Melanocyte of skin (primary cell): ENCODE measurements at places on chromosomes 4 and X. TPM values are rescaled to one million over a fixed set of nuclear protein-coding genes. Genes with fewer than 3 reads are reported as not detected.

Gene TLR6
- 5.0 and 12.2 TPM in 2 replicates for total RNA-seq

Gene FRMD7
- under 0.01 TPM in 1 of 2 replicates, not detected in the other for total RNA-seq

Gene STK26
- 20.8 and 22.3 TPM in 2 replicates for total RNA-seq

Gene MTMR8
- total RNA-seq = 0.93 and 1.7 TPM in 2 replicates

Gene CXCL11
- total RNA-seq = 0.62 and 1.7 TPM in 2 replicates

Gene ZNF157
- not detected in 2 replicates for total RNA-seq

Gene FHIP1A
- 0.15 TPM in 1 of 2 replicates, not detected in the other for total RNA-seq

Gene GLRA2
- not detected in 2 replicates for total RNA-seq

Gene KLB
- total RNA-seq = under 0.01 TPM in 1 of 2 replicates, not detected in the other

Gene EREG
- total RNA-seq = 0.34 and 0.36 TPM in 2 replicates

Gene SPANXN3
- total RNA-seq = not detected in 2 replicates

Gene RRH
- total RNA-seq = under 0.01 TPM in 2 replicates

Gene ALB
- not detected in 2 replicates for total RNA-seq

Gene SCARB2
- 243 and 347 TPM in 2 replicates for total RNA-seq

Gene GAGE2A
- total RNA-seq = not detected in 2 replicates

Gene DTHD1
- total RNA-seq = under 0.01 TPM in 1 of 2 replicates, not detected in the other

Gene MBNL3
- total RNA-seq = 4.5 and 8.0 TPM in 2 replicates

Gene CDKL5
- total RNA-seq = 3.1 and 4.4 TPM in 2 replicates

Gene SSX3
- not detected in 2 replicates for total RNA-seq

Gene STOX2
- 10.2 and 12.4 TPM in 2 replicates for total RNA-seq

Gene UBE2A
- total RNA-seq = 30.6 and 35.6 TPM in 2 replicates

Gene MAP7D2
- 0.62 and 1.7 TPM in 2 replicates for total RNA-seq

Gene FAM193A
- total RNA-seq = 22.0 and 25.3 TPM in 2 replicates

Gene XAGE2
- not detected in 2 replicates for total RNA-seq

Gene PRKG2
- total RNA-seq = under 0.01 and 1.8 TPM in 2 replicates

Gene AKAP14
- not detected in 2 replicates for total RNA-seq

Gene MTCP1
- total RNA-seq = 1.7 and 12.7 TPM in 2 replicates

Gene AVPR2
- total RNA-seq = 0.15 and 0.33 TPM in 2 replicates

Gene LRAT
- total RNA-seq = 0.69 and 1.1 TPM in 2 replicates

Gene VCX
- total RNA-seq = not detected in 2 replicates

Gene CT45A2
- not detected in 2 replicates for total RNA-seq

Gene NPY5R
- total RNA-seq = not detected in 2 replicates

Gene GAGE12F
- not detected in 2 replicates for total RNA-seq

Gene SLC26A1
- total RNA-seq = 0.34 and 0.73 TPM in 2 replicates

Gene MAGEE2
- not detected in 2 replicates for total RNA-seq

Gene ASMTL
- 8.9 and 16.4 TPM in 2 replicates for total RNA-seq

Gene ZNF718
- total RNA-seq = 5.2 and 8.4 TPM in 2 replicates

Gene CDX4
- not detected in 2 replicates for total RNA-seq

Gene AP1AR
- 40.0 and 47.7 TPM in 2 replicates for total RNA-seq

Gene KCND1
- total RNA-seq = 0.34 and 1.5 TPM in 2 replicates

Gene SPANXB1
- not detected in 2 replicates for total RNA-seq

Gene HSD17B13
- total RNA-seq = under 0.01 and 0.31 TPM in 2 replicates

Gene HSFX3
- total RNA-seq = not detected in 2 replicates

Gene DGKK
- not detected in 2 replicates for total RNA-seq

Gene MCF2
- 2.4 and 4.0 TPM in 2 replicates for total RNA-seq

Gene CFI
- total RNA-seq = 0.33 TPM in 1 of 2 replicates, not detected in the other
